ENCODE measurements at places on chromosomes 16 and 17. TPM values are rescaled to one million over a fixed set of nuclear protein-coding genes. Genes with fewer than 3 reads are reported as not detected.

- H3K4me1 ChIP-seq: no peaks in the 10 kb centered on the region
- DNase-seq: no peak
- H3K4me3 ChIP-seq: no peak overlapping the region
- H3K27ac ChIP-seq: no peak overlapping the region
Measured at GRCh38 chr16:9409560-9410493, 318.4 kb downstream of the HAPSTR1 start.

- no peak overlapping the region for H3K4me3 ChIP-seq
- no peaks in the 10 kb centered on the region for H3K36me3 ChIP-seq
- no peak for DNase-seq
- H3K4me1 ChIP-seq: peaks cover 14% of the 10 kb centered on the region
- H3K27me3 ChIP-seq: no peaks in the 10 kb centered on the region
- peak overlapping the region; percentile 30 for H3K27ac ChIP-seq
Measured at GRCh38 chr16:47888142-47888541, 267.7 kb downstream of the ABCC12 start.

DNA sequence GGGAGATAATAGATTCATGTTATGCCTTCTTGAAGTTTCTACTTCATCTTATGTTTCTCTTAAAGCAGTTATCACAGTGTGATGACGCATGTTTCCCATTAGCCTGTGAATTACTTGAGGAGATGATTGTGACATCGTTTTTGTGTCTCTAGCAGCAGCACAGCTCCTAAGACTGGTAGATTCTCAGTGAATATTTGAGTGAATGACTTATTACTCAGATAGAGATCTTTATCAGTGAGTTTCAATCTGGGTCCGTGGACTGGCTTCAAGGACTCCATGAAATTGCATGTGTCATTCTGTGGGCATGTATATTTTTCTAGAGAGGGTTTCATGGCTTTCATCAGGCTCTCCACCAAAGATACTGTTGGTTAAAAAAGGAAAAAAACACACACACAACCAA lies 29.9 kb downstream of the YPEL2 start:
- DNase-seq: no peak
- H3K27ac ChIP-seq: no peak overlapping the region
- no peak overlapping the region for H3K4me3 ChIP-seq
- H3K27me3 ChIP-seq: no peaks in the 10 kb centered on the region
- H3K36me3 ChIP-seq: no peaks in the 10 kb centered on the region
- peaks cover 16% of the 10 kb centered on the region for H3K4me1 ChIP-seq

DNA sequence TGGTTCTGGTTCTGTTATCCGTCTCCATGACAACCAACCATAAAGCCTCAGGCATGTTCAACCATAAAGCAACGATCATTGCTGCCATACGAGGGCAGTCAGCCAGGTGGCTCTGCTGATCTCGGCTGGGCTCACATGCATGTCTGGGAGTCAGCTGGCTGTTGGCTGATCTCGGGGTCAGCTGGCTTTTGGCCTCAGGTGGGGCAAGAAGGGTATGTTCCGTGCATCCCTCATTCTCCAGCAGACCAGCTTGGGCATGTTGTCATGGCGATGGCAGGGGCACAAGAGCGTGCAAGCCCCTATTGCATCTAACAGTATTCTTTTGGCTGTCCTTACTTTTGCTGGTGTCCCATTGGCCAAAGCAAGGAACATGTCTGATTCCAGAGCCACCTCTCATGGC lies 86.2 kb downstream of the ABCC6 start:
- DNase-seq: no peak
- H3K27ac ChIP-seq: no peak overlapping the region
- no peaks in the 10 kb centered on the region for H3K27me3 ChIP-seq
- no peaks in the 10 kb centered on the region for H3K4me1 ChIP-seq

DNA sequence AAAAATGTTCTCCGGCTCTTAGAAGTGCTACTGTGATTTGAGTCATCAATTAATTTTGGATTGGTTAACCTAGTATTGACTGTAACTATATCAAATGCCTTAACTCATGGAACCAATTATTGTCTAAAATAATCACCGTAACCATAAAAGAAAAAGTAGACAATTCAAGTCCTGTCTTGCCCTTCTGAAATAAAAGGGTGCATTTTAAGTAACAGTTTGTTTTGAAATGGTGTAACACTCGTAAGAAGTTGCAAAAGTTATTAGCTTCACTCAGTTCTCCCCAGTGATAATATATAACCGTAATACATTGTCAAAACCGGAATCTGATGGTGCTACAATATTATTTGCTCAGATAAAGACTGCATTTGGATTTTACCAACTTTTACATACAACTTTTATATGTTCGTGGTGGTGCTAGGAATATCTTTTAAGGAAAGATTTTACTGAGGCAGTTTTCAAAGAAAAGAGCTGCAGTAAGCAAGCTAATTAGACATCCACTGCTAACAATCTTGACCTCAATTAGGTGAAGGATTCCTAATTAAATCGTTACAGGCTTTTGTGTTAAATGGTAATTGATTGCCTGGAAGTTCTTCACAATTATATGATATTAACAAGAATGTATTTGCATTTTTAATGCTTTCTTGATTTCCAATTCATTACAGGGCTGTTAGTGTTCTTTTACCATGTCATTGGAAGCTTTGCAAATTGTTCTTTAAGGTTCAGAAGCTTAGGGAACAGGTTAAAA lies 413.1 kb upstream of the MON1B start:
- H3K4me3 ChIP-seq: no peak overlapping the region
- no peaks in the 10 kb centered on the region for H3K4me1 ChIP-seq
- no peak overlapping the region for H3K27ac ChIP-seq
- DNase-seq: no peak

- H3K4me1 ChIP-seq: no peaks in the 10 kb centered on the region
- H3K36me3 ChIP-seq: no peaks in the 10 kb centered on the region
- no peak for DNase-seq
- no peak overlapping the region for H3K4me3 ChIP-seq
- H3K27me3 ChIP-seq: no peaks in the 10 kb centered on the region
Measured at GRCh38 chr17:19495828-19496528, 37.7 kb upstream of the SLC47A1 start.

DNA sequence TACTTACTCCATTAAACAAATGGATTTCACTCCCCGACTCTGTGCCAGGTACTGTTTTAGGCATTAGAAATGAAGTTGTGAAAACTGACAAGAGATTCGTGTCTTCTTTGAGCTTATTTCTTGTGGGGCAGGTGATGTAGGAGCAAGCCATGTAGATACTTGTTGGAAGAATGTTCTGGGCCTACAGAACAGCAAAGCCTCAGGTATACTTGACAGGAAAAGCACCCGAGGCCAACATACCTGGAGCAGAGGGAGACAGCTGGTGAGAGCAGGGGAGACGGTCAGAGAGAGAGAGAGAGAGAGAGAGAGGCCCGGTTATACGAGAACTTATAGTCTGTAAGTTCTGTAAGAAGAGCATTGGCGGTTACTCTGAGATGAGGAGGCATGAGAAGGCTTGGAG lies 110.8 kb downstream of the FTO start:
- DNase-seq: no peak
- no peak overlapping the region for H3K4me3 ChIP-seq
- peaks cover 1% of the 10 kb centered on the region for H3K36me3 ChIP-seq
- peaks cover 35% of the 10 kb centered on the region for H3K4me1 ChIP-seq
- H3K27me3 ChIP-seq: no peaks in the 10 kb centered on the region
- H3K27ac ChIP-seq: peak overlapping the region; percentile 11

The MYH2 gene
- not detected for total RNA-seq

DNA sequence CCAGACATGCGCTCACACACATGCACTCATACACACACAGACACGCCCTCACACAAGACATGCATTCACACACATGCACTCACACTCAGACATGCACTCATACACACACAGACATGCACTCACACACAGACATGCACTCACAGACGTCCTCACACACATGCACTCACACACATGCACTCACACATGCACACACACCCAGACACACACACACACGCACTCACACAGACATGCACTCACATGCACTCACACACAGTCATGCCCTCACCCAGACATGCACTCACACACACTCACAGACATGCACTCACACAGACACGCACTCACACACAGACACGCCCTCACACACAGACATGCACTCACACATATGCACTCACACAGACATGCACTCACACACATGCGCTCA lies 2.1 kb upstream of the ZNF469 start:
- H3K4me1 ChIP-seq: peaks cover 7% of the 10 kb centered on the region
- no peak overlapping the region for H3K4me3 ChIP-seq
- H3K36me3 ChIP-seq: no peaks in the 10 kb centered on the region
- H3K27me3 ChIP-seq: peaks cover 2% of the 10 kb centered on the region

- no peak overlapping the region for H3K27ac ChIP-seq
- no peaks in the 10 kb centered on the region for H3K4me1 ChIP-seq
- no peaks in the 10 kb centered on the region for H3K36me3 ChIP-seq
- H3K27me3 ChIP-seq: no peaks in the 10 kb centered on the region
Measured at GRCh38 chr17:41710472-41711090, 1.6 kb upstream of the GAST start.

- H3K4me3 ChIP-seq: no peak overlapping the region
- no peaks in the 10 kb centered on the region for H3K4me1 ChIP-seq
- no peak for DNase-seq
Measured at GRCh38 chr17:9973669-9974447, 68.8 kb upstream of the RCVRN start.

All from Caco-2 (cell line).